GM18507 (cell line): ENCODE measurements at places on chromosomes 4 and X.

- DNase-seq, result no peak
These were observed 67.0 kb downstream of the EFNB1 start for GRCh38 chrX:68895778-68896177.

GRCh38 chr4:79357365-79357764, 31.5 kb upstream of the NAA11 start:
- DNase-seq, result no peak

GRCh38 chr4:177964061-177964460, 521.8 kb upstream of the AGA start:
- no peak for DNase-seq

DNA sequence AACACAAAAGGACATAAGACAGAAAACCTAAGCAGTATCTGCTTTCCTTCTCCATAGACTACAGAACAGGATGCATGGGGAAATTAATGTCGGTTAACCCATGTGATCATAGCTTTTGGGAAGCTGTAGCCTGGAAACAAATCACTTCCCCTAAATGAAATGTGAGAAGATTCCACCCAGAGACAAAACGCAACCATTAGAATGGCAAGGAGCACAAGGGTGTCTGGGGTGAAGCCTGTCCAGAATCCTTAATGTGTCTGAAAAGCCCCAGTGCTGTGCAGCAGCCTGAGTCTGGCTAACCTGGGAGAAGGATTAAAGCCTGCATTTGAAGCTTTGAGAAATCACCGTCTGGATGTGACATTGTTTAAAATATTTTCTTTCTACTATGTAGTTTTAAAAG, 213.3 kb downstream of the ANKRD50 start:
- no peak for DNase-seq

GRCh38 chr4:17189401-17189720, 290.9 kb upstream of the LDB2 start:
- DNase-seq, result no peak

DNA sequence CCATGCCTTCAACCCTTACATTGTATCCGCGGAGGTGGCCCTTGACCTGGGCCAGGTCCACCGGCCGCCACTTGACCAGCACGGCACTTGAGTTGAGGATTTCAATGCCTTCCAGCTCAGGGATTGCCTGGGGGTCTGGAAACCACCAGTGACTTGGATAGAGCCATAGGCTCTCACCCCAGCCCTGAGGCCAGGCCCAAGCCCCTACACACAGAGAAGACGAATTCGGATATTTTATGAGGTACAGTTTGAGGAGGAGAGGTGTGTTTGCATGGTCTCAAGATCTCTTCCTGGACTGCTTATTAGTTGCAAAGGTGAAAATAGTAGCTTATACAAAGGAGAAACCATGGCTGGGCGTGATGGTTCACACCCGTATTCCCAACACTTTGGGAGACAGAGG, 20.3 kb downstream of the L1CAM start:
- no peak for DNase-seq

DNA sequence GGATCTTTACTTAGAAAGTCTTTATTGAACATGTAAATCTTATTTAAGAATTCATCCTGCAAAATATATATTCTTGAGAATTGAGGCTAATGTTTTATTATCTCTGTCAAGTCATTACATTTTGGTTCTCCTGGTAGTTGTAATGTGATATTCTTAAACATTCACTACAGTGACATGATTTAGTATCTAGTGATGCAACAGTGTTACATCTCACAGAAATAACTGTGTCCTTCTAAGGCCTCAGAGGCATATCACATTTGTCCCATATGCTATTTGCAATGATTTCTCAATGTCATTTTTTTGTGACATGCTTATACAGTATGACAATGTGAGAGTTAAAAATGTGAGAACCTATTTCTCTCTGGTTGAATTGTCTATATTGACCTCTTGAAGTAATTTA, 34.1 kb downstream of the PRRG1 start:
- DNase-seq, result no peak

DNA sequence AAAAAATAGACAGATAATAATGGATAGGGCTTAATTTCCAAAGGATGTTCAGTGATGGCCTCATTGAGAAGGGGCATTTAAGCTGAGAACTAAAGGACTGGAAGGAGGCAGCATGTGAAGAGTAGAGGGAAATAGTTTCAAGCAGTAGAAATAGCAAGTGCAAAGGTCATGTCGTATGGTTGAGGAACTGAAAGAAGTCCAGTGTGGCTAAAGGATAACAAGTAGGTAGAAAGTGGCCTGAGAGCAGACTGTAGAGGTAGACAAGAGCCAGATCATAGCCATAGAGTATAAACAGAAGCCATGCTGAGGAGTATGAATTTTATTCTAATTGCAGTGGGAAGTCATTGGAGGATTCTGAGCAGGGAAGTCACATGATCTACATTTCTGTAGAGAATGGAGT, 72.3 kb downstream of the GRIA3 start:
- no peak for DNase-seq

GRCh38 chr4:6300359-6300758, 30.7 kb downstream of the WFS1 start:
- no peak for DNase-seq

GRCh38 chr4:143700046-143700415, 444 bp downstream of the FREM3 start:
- no peak for DNase-seq

DNA sequence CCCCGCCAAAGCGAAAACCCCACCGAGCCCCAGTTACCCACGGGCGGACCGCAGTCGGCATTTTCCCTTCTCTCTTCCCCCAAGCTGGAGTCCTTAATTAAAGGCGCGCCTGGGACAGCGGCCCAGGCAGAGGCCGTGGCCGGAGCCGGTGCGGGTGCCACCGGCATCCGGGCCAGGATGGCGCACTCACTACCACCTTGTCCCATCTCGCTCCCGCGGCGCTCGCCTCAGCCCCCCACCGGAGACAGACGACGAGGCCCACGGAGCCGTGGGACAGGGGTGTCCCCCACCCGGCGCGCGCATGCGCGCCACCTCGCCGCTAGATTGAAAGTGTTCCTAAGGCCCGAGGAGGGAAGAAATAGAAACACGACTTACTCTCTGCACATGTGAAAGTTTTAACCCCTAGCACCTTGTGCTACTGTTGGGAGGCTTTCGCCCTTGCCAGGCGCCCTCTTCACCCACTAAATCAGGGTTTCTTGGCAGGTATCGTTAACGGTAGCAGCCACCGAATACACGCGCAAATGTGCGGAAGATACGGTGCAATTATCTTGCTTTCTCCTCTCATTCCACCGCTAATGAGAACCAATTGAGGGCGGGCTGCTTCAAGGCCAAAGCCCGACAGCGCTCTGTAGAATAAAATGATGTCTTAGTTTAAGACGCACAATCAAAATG, 64.3 kb upstream of the CCDC160 start:
- no peak for DNase-seq

DNA sequence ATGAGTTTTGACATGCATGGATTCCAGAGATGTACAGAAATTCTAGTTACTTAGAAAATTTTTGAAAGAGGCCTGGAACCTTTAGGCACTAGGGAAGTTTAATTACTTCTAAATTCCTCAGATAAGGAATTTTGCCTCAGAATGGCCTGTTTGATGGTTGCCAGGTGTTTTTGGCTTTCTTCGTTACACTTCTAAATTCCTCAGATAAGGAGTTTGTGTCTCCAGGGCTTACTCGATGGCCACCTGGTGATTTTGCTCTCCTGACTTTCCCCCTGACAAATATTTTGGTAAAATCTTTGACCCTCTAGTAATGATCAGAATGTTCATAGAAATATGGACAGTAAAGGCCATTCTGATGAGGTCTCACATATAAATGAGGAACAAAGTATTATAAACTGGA, 64.3 kb downstream of the BEX3 start:
- DNase-seq, result no peak
